ENCODE measurements at places on chromosomes 3 and 15.

DNA sequence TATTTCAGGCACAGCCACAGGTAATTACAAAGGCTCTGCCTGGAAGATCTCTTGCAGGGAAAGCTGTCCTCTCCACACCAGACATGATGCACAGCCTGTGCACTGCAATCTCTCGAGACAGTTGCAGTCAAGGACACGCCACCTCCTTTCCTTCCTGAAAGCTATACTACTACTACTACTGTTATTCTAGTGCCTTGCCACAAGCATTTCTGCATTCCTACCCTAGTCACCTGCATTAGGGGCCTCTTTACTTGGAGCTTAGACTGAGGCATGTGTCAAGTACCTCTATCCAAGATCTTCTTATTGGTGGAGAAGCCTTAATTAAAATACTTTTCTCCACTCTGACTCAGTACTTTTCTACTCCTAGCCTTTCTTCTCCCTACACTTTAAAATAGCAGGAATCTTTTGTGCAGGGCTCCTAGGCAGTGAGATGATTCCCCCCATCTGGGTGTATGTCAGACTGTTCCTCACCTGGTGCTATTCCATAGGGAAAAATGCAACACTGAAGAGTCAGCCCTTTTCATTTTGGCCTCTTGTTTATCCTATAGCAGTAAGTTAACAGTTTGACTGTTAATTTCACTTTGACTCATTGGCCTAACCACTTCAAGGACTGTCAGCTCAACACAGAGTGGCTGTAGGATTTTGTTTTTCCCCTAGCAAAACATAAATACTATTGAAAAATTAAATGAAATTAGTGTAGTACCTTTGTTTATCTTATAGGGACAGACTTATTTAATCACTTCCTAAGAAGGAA, 78.9 kb downstream of the ESYT3 start:
- DNase-seq = no peak

GRCh38 chr15:36110659-36110993, 468.8 kb upstream of the CDIN1 start:
- no peak for DNase-seq

DNA sequence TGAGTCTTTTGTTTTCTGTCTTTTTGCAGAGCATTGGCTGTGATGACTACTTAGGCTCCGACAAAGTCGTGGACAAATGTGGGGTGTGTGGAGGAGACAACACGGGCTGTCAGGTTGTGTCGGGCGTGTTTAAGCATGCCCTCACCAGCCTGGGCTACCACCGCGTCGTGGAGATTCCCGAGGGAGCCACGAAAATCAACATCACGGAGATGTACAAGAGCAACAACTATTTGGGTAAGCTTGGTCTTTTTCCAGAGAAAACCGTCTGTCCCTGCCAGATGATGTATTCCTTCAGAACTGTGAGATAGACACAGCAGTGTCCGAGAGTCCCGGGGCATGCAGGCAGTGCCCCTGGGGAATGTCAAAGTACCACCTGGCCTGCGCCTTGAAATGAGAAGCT, 149.9 kb upstream of the NR2E3 start:
- DNase-seq = no peak

- DNase-seq = no peak
Measured at GRCh38 chr3:117600112-117600511, 890.5 kb downstream of the TUSC7 start.

DNA sequence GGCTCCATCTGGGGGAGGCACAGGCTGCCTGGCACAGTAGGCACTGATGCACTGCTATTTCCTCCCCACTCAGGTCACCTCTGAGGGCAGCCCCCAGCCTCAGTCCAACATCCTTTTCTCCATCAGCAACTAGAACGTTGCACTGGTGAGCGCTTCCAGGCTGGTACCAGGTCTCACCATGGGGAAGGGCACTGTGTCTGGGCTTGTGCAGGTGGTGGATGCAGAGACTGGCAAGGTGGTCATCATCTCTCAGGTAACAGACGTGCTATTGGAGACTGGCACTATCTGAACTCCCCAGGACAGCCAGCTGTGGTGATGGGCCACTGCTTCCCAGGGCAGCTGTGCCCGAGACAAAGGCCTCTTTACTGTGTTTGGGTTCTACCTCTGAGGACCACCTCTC, 8.3 kb upstream of the TXNRD3 start:
- DNase-seq = no peak

DNA sequence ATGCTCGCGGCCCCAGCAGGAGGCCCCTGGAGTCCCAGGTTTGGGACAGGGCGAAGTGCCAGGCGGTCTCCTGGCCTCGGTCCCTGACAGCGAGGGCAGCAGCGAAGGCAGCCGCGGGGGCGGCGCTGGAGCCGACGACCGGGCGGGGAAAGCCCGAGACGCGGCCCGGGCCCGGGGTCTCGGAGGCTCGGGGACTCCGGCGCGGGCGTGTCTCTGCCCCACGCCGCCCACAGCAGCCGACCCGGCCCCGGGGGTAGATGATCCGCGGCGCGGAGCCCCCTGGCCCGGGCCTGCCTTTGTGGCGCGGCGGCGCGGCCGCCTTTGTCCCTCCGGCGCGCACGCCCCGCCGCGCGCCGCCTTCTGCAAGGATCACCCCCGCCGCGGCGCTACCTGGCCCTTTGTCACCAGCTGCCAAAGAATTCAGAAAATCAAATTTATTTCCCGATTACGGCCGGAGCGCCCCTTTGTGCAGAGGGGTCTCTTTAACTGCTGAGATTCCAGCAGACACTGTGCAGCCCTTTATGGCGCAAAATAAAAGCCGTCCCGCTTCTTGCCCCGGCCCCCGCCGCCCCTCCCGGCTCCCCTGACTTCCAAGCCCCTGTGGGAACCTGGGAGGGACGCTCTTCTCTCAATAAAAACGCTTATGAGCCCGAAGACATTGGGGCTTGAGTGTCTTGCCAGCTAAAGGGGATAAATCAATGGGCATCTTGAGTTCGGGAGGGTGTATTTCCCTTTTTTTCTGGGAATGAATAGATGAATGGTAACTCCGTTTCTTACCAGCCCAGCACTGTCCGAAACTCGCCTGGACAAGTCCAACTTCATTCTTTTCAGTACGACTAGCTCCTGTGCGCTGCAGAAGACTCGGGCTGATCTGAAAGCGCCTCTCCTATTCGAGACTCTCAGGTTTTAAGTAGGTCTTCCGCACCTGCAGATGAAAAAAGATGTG, 68.4 kb downstream of the HES1 start:
- no peak for DNase-seq

- DNase-seq = no peak
Measured at GRCh38 chr15:99106417-99107220, 1.7 kb downstream of the SYNM start.

GRCh38 chr3:20316238-20316637, 130.2 kb upstream of the SGO1 start:
- DNase-seq = no peak

Measured in activated CD4-positive, CD25-positive, alpha-beta regulatory T cell (primary cell).